Esophagus squamous epithelium (tissue), 5 donors: ENCODE measurements at places on chromosomes 6 and 20.
A peak's percentile ranks its signal among the peaks of the same experiment; 100 is the strongest.

DNA sequence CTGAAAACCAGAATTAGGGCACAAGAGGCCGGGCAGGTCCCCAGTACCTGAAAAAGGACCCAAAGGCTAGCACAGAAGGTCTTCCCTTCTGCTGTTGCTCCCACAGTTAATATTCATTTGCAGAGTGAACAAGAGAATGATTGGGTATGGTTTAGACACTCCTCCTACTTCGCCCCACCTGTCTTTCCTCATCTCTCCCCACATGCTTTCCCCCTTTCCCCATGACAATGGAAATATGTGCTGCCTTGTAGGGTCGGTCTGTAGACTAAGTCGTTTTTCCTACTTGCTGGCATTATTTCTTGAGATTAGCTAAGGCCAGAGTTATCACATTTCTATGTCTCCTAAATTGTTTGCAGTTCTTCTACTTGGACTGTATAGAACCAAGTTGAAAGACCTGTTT, 181.9 kb downstream of the PDE7B start:
- no peaks in the 10 kb centered on the region for H3K27me3 ChIP-seq
- H3K27ac ChIP-seq = no peak overlapping the region
- H3K36me3 ChIP-seq = no peaks in the 10 kb centered on the region

DNA sequence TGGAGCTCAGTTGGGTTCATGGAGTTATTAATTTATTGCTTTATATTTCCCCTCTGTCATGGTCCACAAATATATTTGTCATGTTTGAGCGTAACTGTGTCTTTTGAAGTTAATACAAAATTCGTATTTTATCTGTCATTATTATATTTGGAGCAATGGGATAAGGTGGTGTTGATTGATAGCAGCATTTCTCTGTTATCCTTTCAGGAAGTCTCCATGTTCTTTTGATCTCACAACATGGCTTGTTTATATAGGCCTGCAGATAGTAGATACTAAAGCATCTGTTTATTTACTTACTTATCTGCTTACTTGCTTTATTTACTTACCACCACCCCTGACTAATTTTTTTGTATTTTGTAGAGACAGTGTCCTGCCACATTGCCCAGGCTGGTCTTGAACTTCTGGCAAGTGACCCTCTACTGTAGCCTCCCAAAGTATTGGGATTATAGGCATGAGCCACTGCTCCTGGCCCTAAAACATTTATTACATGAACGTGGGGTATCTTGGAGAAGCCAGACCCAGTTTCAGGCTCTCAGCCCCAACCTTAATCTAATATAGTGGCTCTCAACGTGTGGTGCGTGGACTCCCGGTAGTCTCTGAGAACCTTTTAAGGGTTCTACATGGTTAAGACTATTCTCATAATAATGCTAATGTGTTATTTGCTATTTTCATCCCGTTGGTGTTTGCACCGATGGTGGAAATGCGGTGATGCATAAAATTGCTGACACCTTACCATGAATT, 104.2 kb downstream of the NCOA3 start:
- no peaks in the 10 kb centered on the region for H3K27me3 ChIP-seq
- no peaks in the 10 kb centered on the region for H3K36me3 ChIP-seq
- no peak overlapping the region for H3K4me3 ChIP-seq
- H3K27ac ChIP-seq = no peak overlapping the region

GRCh38 chr6:144008120-144008811, at the start of gene PLAGL1:
Gene PLAGL1, minus strand, starts transcription at chr6:144008259. Its CDS starts 60,123 bp downstream, at chr6:143948136.
- H3K36me3 ChIP-seq = no peaks in the 10 kb centered on the region
- H3K27ac ChIP-seq = peak within 1 kb of the TSS; percentile 83
- H3K4me1 ChIP-seq = no peaks in the 10 kb centered on the region
- H3K27me3 ChIP-seq = no peaks in the 10 kb centered on the region
- DNase-seq = no peak

DNA sequence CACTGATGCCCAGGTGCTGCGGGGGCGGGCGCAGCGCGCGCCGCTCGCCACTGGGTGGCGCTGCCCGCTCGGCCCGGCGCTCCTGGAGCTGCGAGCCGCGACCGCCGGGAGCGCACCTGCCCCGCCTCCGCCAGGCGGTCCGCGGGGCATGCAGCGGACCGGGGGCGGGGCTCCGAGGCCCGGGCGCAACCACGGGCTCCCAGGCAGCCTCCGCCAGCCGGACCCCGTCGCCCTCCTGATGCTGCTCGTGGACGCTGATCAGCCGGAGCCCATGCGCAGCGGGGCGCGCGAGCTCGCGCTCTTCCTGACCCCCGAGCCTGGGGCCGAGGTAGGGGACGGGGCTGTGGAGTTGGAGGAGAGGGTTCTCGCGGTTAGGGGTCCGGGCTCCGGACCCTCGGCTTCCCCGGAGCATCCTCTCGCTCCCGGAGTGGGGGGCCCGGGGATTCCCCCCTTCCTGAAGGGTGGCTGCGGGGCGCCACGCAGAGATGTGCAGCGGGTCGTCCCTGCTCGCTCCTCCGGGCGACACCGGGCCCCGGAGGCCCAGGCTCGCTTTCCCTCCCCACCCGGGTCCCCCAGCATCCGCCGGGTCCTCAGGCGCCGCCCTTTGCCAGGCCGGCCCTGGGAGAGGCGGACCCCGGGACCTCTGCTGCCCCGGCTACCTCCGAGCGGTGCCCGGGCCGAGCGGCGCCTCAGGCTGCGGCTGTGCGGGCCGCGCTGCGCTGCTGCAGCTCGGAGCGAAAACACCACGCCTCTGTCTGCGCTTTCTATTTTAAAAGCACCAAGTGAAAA, at the start of gene BCAS4:
TSS of gene BCAS4 (plus strand) at position 216 of the 789 bp plus-strand sequence. CDS start at position 239, 23 bp downstream.
- H3K27ac ChIP-seq = peak within 1 kb of the TSS; percentile 78
- H3K36me3 ChIP-seq = no peaks in the 10 kb centered on the region
- no peak for DNase-seq
- no peaks in the 10 kb centered on the region for H3K27me3 ChIP-seq
- H3K4me3 ChIP-seq = peak within 1 kb of the TSS; percentile 81
